ENCODE measurements at places on chromosomes 6 and 20.

- DNase-seq: no peak
These were observed 201.9 kb upstream of the CST7 start for GRCh38 chr20:24747010-24747712.

- DNase-seq: no peak
These were observed 243.3 kb downstream of the PRL start for GRCh38 chr6:22053391-22053997.

- DNase-seq: no peak
These were observed 20.7 kb downstream of the CGA start for GRCh38 chr6:87074101-87074621.

GRCh38 chr6:43712579-43712978 lies 25.0 kb upstream of the MRPS18A start:
- no peak for DNase-seq

DNA sequence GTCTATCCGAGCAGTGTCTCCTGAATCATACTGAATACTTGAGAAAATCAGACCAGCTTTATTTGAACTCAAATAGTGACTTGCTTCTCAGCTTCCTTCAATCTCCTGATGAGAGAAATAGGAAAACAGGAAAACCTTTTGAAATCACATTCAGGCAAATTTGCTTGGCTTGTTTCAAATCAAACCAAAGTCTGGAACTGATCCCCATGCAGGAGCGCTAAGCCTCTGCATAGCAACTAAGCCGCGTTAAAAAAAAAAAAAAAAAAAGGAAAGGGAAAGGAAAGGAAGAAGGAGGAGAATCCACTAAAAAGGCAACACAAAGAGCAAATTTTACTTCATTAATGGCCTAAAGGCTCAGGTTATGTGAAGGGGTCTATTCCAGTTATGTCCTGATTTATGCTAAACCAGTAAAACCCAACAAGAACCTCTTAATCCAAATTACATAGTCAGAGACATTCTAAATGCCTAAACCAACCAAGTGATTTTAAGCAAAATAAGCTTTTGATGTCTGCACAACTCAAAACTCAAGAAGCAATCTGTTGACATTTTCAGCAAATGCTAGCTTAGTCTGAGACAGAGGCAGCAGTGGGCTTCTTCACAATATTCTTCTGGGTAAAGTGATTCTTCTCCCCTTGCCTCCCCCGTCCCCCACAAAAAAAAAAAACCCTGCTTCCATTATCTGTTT lies 112.5 kb downstream of the SOBP start:
- DNase-seq: no peak

- no peak for DNase-seq
These were observed 30.8 kb upstream of the FKBP1A start for GRCh38 chr20:1423625-1424106.

GRCh38 chr20:10798811-10799210 lies 125.0 kb upstream of the JAG1 start:
- no peak for DNase-seq

DNA sequence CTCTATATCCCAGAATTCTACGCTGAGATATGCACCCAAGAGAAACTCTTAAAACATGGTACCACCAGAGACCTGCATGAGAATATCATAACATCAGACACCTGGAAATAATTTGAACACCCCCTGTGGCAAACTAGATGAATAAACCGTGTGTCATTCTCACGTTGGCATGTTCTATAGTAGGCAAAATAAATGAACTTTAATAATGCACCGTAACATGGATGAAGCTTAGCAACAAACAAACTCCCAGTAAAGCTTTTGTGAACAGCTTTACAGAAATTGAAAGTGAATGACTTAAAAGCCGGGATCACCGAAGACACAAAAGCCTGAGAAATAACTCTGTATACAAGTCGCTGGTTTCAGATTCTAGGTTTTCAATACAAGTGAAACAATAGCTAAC lies 1166.8 kb upstream of the CITED2 start:
- DNase-seq: no peak

GRCh38 chr20:33677991-33678702 lies 3.9 kb upstream of the NECAB3 start:
- no peak for DNase-seq

DNA sequence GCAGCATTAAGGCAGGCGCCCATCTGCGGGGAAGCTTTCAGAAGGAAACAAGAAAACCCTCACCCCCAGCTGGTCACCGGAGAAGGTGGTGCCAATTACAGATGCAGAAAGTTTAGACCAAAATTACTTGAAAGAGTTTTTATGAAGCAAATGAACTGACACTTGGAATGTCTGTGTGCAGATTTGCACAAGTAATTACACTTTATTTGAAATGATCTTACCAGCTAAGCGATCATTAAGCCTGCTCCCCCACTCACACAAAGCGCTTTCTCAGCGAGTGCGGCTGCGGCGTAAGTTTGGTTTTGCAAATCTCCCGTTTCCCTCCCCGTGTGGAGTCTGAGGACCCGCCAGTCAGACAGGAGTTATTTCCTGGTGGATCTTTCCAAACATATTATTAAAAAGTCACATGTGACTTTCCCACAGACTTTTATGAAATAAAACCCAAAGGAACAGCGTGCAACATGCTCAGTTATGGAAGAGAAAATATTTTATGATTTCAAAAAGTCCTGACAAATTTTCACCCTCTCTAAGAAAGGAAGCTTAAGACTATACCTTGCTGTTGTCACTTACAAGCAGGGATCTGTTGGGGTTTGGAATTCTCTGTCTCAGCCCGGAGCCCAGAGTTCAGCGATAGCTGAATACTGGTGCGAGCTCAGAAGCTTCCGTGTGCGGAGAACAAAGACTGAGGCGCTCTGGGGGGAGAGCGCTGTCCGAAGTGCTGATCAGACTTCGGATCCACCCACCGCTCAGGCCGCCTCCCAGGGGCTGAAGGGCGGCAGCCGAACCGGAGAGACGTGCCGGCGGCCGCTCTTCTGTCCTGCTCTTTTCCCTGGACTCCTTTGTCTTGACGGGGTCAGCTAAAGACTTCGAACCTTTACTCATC lies 2.7 kb upstream of the MYT1 start:
- DNase-seq: no peak

DNA sequence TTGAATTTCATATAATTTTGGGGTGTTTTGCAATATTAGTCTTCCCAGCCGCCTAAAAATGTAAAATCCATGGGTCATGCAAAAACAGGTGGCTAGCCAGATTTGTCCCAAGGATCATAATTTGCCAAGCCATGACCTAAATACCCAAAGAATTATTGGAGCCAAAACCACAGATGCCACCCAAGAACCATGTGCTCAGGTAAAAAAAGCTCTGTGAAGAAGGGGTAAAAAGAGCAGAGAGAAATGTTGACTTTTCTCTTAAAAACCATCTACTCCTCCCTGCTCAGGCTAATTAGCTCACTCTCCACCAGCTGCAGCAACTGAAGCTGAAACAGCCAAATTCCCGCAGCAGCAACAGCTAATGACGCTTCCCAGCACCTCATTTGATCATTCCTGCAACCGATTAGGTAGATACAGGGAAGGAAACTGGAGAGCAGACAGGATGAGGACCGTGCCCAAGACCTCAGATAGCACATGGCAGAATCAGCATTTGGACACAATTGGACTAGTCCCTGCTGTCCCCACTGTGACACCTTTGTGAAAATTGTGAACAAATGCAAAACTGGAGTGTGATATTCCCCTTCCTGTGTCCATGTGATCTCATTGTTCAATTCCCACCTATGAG lies 107.9 kb upstream of the NXT1 start:
- DNase-seq: no peak

DNA sequence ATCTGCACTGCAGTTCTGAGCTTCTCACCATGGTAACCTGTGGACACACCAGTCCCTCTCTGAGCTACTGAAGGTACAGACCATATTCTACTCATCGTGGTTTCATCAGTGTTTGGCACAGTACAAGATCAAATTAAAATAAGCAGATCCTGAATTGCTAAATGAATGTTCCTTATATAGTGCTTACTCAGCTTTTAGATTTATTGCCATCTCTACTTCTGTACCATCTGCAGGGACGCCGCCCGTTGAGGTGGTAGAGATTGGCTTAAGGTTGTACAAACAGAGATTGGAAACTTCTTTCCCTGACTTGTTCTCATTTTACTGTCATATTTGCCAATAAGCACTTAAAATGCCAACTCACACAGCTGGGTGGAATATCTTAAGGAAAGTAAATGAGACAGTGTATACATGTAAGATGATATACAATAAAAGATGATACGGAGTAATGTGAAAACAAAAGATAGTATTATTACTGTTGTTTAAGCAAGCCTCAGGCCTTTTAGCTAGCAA lies 223.4 kb upstream of the FOXQ1 start:
- no peak for DNase-seq

DNA sequence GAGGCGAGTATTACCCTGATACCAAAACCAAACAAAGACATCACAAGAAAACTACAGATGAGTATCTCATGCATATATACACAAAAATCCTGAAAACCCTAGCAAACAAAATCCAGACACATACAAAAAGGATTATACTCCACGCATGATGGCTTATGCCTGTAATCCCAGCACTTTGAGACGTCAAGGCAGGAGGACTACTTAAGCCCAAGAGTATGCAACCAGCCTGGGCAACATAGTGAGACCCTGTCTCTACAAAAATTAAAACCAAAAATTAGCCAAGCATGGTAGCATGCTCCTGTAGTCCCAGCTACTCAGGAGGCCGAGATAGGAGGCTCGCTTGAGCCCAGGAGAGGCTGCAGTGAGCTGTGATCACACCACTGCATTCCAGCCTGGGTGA lies 32.4 kb downstream of the TRPC4AP start:
- DNase-seq: no peak

- DNase-seq: no peak
These were observed 182.3 kb downstream of the CDH4 start for GRCh38 chr20:61434341-61434781.

GRCh38 chr6:158711264-158711663 lies 61.4 kb downstream of the SYTL3 start:
- DNase-seq: no peak

DNA sequence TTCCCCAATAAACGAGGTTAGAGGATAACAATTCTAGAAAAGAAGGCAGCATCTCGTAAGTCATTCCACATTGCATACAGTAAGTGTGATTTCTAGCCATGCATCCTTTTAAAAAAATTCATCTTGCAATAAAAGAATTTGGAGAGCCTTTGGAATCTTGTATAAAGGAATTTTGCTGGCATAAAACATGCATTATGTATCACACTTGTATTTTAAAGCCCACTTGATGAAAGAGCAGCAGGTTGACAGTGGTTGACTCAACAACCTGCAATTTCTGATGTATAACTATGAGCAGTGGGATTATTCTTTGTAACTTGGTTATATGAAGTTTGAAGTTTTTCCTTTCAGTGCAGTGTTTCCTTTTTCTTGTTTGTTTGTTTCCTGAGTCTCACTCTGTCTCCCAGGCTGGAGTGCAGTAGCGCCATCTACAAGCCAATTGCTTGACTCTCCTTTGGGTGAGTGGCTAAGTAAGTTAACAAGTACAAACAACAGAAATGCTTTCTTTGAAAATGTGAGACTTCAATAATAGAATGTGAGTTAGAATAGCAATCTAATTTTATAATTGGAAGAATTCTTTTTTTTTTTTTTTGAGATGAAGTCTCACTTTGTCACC lies 39.9 kb downstream of the JARID2 start:
- no peak for DNase-seq

DNA sequence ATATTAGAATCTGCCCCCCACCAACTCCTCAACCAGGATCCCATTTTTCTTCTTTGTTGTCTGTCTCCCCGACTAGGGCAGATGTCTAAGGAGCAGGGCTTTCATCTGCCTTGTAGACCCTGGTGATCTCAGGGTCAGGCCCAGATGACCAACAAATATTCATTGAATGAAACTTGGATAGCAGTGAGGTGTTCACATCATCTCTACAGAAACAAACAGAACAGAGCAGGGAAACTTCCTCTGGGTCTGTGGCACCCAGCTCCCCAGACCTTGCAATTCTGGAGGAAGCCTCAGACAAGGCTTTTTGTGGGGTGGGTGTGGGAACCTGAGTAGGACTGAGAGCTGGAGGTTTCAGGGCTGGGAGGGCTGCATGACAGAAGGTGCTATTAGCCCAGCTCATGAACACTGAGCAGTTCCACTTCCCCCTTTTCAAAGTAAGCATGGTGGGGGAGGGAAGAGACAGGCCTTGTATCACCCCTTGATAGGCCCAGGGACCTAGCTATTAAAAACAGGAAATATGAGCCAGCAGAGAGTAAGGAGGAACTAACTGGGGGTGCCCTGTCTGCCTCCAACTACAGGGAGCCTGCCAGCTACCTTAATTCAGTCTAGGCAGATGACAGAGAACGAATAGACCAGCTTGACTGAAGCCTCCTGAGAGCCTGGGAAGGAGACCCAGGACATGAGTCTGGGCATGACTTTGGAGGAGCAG lies 37.3 kb upstream of the TOP1 start:
- DNase-seq: no peak

DNA sequence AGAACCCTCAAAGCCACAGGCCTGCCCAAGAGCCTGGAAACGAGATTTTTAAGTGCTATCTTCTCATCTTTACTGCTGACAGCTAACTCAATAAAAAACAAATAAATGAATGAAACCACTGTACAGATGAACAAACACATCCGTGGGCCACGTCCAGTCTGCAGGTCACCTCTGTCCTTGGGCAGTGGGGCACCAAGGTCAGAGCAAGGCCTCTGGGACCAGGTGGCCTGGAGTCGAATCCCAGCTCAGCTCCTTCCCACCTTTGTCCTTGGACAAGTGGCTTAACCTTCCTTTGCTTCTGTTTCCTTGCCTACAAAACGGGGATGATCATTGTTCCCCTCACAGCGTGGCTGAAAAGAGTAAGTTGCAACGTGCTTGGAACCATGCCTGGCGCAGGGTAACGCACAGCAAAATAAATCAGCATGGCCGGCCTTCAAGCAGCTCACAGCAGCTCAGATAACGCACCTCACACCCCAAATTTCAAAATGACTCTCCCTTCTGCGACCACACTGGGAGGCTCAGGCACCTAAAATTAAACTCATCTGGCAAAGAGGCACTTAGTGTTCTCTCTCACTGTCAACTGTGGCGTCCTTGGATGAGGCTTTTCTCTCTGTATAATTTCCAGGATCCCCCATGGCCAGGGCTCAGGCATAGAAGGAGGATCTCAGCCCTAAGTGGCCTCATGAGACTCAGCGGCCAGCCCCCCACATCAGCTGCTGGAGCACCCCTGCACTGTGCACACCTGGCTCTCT lies 35.7 kb downstream of the RRBP1 start:
- DNase-seq: no peak

GRCh38 chr6:38725414-38726183 lies 10.5 kb downstream of the DNAH8 start:
- no peak for DNase-seq

DNA sequence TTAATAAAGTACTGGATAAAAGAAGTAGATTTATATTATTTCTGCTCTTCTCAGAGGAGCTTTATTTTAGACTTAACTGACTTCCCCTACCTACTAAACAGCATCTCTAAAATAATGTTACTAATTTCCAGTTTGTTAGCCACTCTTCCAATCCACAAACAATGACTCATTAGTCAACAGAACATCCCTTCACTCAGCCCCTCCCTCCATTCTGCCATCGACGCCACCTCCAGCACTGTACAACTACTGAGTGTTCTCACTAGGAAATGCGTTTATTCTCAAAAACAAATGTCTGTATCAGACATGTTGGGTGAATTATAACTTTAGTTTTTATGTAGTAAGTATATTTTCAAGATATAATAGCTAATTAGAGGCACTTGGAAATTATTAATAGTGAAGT lies 427.0 kb downstream of the EYS start:
- DNase-seq: no peak
